ENCODE measurements at places on chromosomes 3 and 15. TPM values are rescaled to one million over a fixed set of nuclear protein-coding genes. Genes with fewer than 3 reads are reported as not detected.

MSL2 gene
- total RNA-seq = 10.5 TPM

ALAS1 gene
- 43.9 TPM for total RNA-seq

CLSTN2 gene
- 0.13 TPM for total RNA-seq

LMAN1L gene
- not detected for total RNA-seq

PCLAF gene
- 37.5 TPM for total RNA-seq

IGSF11 gene
- total RNA-seq = 0.13 TPM

TIGIT gene
- not detected for total RNA-seq

FOXB1 gene
- not detected for total RNA-seq

CHRNA7 gene
- 0.38 TPM for total RNA-seq

LIPH gene
- total RNA-seq = 0.13 TPM

TRIM71 gene
- total RNA-seq = under 0.01 TPM

DNA sequence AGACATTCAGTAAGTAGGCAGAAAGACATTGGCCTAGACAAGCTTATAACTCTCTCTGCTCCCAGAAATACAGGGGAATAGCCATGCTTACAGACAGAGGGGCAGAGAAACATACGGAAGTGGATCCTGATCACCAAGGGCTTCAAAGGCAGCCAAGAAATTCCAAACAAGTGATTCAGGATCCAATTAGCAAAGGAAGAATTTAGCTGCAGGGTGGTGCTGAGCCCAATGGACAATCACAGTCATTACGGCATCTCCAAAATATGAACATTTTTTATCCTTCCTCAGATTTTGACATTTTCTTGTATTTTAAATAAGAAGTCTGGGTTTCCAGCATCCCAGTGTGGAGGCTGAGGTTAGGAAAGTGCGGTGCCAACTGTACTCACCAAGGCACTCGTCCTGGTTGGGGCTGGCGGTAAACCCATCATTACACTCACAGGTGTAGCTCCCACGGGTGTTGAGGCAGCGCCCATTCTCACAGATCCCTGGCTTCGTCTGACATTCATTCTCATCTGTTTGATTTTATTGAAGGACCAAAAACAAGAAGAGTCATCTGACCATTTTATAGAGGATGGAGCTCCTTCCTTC is 96.8 kb downstream of the DUT start:
- DNase-seq = no peak

DNA sequence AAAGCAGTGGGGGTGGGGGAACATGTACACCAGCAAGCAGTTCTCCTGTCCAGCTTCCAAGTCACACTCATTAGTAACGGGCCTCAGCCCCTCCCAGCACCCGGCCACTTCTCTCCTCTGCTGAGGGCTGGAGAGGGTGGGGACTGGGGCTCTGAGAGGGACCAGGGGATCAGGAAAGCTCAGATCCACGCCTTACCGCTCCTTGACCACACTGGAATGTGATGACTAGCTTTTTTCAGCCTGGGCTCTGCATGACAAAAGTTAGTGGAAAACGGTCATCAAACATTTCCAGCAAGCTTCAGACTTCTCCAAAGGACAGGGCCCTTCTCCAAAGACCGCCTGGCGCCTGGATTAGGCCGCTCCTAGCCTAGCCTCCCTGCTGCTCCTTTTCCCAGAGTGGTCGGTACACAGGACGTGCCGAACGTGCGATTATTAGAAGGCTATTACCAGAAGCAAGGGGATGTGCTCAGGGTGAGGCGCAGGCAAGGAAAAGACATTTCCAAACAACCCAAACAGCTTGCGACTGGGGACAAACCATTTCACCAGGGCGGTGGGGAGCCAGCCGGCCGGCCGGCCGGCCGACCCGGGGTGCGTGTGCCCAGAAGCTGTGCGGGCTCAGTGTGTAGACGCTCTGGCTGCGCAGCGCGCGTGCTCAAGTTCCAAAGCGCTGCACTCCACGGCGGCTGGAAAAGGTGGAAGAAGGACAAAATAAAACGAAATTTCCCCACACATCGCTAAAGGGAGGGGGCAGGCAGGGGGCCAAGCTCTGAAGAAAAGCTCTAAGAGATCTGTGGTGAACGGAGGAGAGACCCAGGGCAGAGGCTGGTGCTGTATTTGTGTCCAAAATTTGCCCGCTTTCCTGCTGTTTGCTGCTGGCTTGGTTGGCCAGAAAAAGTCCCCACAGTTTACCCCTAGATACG is 51.0 kb upstream of the SSR3 start:
- DNase-seq = peak; percentile 17

DNA sequence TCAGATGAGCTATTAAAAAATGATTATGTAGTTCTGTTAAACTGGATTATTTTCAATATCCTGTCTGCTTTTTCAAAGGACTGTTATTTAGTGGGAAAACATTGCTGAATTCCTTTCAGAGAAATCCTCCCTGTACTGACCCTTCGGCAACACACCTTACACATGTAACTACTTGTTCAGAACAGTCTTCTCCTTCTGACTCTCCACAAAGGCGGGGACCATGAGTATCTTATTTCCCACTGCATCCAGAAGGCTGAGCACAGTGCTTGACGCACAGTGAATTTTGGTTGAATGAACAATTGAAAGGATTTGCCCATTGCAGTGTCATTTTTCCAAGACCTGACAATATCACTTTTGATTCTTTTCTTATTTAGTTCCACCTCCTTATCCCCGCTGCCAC is 23.1 kb upstream of the CFAP161 start:
- no peak for DNase-seq

DNA sequence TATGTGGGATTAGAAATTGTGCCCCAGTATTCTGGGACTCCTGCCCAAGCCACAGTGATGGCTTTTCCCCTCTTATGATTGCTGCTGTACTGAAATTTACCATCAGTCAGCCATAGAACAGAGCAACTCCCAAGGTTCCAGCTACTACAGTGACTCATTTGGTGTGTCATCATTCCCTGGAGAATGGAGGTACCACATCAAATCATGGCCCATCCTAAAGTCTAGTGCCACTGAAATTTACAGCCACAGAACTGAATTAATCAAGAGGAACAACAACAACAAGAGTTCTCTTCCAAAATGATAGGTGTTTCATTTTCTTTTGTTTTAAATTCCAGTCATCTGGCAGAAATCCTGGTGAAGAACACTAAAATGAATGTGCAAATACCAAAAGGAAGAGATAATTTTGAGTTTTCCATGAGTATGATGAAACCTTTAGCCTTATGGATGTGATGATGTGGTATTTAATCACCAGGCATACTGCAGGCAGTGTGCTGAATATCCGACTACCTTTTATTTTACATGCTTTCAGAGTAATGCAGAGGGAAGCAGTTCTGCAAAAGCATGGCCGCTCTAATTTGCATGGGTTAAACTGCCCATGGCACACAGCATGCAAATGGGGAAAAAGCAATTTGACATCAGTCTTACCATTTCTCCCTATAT is 75.6 kb upstream of the SLC2A2 start:
- no peak for DNase-seq

GRCh38 chr3:180707896-180708295 is 28.6 kb upstream of the CCDC39 start:
- no peak for DNase-seq

GRCh38 chr3:187978433-187979011 is 175.4 kb upstream of the LPP start:
- no peak for DNase-seq

- peak; percentile 9 for DNase-seq
These were observed 213.9 kb upstream of the PFN2 start for GRCh38 chr3:150184426-150185071.

GRCh38 chr3:24591661-24592555 is 97.3 kb upstream of the THRB start:
- peak; percentile 10 for DNase-seq

- DNase-seq = no peak
These were observed 967 bp upstream of the BNC1 start for GRCh38 chr15:83285284-83285978.

DNA sequence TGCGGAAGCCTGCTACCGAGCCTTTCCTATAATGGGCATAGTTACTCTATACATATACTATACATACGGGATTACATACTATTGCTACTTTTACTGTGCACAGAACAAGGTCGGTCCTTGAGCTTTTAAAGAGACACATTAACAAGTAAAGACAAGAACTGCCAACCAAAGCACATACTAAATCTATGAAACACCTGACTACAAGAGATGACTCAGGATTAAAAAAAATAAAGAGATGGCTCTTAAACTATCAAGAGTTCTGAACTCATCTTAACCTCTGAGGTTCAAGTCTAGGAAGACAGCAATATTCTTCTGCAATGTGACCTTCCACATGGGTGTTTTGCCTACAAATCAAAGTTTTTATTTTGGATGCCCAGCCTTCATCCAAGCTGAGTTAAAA is 106.8 kb downstream of the TNIK start:
- no peak for DNase-seq

- DNase-seq = no peak
These were observed 74.7 kb upstream of the GAP43 start for GRCh38 chr3:115548611-115549010.

- DNase-seq = no peak
These were observed 66.1 kb downstream of the TPRA1 start for GRCh38 chr3:127524296-127524896.

DNA sequence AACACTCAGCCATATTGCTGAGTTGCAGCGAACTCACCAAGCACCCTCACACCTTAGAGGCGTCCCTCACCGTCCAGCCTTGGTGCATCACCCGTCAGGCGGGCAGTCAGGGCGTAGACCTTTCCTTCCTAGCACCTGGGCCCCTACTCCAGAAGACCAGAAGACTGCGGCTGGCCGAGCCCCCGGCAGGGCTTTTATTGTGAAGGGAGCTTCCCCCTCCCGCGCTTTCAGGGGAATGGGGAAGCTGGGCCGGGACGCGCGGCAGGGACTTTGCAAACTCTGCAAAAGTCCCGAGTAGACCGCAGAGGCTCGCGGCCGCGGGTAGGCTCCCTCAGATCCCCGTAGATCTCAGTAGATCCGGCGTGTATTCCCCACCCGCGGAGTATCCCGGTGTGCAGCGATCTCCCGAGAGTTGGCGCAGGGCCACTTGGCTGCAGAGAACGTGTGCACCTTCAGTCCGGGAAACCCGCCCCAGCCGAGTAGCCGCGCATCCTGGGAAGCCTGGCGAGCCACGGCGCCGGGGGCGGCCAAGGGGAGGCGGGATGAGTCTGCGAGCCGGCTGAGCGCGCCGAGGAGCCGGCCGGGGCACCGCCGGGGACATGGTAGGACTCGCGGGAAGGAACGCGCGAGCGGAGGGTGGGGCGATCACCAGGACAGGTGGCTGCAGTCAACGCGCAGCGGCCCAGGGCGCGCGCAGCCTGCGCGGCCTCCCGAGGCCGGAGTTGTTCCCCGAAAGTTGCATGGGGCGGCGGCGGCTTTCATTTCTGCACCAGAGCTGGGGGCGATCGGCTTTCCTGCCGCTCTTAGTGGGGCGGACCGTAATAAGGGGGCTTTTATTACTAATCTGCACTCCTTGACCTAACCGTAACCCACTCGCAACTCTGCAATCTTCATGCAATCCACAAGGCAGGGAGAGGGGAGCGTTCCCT is at the start of gene GASK1A:
GASK1A (plus strand) TSS at position 268 of the 929 bp plus-strand sequence; CDS start at position 600, 332 bp downstream.
- no peak for DNase-seq

- DNase-seq = no peak
These were observed 222.0 kb downstream of the P3H2 start for GRCh38 chr3:189898559-189899153.

DNA sequence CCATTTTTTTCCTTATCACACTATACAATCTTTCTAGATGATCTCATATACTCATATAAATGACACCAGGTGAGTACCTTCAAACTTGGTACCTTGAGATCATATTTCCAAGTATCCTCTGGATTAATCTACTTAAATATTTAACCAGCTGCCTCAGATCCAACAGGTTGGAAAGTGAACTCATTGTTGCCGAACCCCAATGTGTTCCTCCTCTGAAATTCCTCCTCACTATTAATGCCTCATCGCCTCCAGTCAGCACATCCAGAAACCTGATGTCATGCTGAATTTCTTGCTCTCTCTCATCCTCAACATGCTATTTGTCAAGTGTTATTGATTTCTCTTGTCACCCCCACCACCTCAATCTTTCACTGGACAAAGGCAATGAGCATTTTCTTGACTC is 221.8 kb downstream of the FMN1 start:
- no peak for DNase-seq

DNA sequence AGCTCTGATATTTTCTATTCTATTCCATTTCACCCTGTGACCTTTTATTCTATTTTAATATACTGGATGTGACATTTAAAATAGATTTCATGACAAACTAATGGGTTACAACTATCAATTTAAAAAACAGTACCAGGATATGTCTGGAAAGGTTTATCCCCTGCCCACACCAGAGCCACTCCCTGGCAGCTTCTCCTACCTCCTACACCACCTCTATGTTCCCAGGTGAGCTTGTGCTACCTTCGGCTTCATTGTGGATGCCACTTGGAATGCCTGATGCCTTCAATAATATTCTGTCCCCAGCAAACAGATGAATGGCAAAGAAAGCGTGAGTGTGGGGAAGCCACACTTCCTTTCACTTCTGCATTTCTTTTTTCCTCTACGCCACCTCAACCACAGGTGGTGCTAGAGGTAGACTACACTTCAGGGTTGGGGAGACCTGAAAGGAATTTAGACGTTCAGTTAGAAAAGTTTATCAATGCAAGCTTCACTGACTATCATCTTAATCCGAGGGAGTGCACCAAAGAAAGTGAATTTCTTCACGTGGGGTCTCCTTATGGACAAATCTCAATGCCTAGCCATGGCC is 213.0 kb downstream of the SSR3 start:
- no peak for DNase-seq

- peak; percentile 62 for DNase-seq
These were observed 152.3 kb downstream of the FBN1 start for GRCh38 chr15:48493084-48493762.

DNA sequence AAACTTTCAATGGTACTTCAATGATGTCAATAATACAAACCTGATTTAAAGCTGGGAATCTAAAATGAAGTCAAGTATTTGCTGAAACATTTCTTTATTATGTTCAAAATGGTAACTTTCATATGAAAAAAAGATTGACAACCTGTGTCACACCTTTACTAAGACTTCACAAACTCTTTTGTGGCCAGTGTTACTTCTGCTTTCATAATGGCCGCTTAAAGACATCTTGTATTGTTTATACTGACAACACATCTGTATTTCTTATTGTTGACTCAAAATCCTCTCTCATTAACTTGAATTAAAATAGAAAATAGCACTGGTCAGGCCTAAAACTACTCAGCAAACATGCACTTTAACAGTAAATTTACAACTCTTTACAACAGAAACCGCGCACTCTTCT is 312.3 kb upstream of the CNTN6 start:
- DNase-seq = no peak

GRCh38 chr3:49028298-49028672 is 913 bp downstream of the IMPDH2 start:
- DNase-seq = no peak

DNA sequence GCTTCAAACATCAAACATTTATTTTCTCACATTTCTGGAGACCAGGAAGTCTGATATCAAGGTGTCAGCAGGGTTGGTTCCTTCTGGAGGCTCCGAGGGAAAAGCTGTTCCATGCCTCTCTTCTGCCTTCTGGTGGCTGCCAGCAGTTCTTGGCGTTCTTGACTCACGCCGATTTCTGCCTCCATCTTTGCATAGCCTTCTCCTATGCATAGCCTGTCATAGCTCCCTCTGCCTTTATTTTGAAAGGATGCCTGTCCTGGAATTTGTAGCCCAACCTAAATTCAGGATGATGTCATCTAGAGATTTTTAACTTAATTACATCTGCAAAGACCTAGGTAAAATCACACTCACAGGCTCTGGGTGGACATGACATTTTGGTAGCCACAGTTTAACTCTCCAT is 70.4 kb downstream of the RGMA start:
- no peak for DNase-seq
